Aorta (tissue), 5 donors: ENCODE measurements at places on chromosomes 2 and 18. TPM values are rescaled to one million over a fixed set of nuclear protein-coding genes. Genes with fewer than 3 reads are reported as not detected.

GRCh38 chr2:172978063-172978383 is 97.6 kb upstream of the MAP3K20 start:
- no peak for DNase-seq
- H3K27me3 ChIP-seq, result no peaks in the 10 kb centered on the region
- H3K4me1 ChIP-seq, result no peaks in the 10 kb centered on the region
- no peak overlapping the region for H3K4me3 ChIP-seq

The LCT gene
- polyA plus RNA-seq, result 0.03 TPM

The ST6GAL2 gene
- 7.0 TPM for polyA plus RNA-seq

DNA sequence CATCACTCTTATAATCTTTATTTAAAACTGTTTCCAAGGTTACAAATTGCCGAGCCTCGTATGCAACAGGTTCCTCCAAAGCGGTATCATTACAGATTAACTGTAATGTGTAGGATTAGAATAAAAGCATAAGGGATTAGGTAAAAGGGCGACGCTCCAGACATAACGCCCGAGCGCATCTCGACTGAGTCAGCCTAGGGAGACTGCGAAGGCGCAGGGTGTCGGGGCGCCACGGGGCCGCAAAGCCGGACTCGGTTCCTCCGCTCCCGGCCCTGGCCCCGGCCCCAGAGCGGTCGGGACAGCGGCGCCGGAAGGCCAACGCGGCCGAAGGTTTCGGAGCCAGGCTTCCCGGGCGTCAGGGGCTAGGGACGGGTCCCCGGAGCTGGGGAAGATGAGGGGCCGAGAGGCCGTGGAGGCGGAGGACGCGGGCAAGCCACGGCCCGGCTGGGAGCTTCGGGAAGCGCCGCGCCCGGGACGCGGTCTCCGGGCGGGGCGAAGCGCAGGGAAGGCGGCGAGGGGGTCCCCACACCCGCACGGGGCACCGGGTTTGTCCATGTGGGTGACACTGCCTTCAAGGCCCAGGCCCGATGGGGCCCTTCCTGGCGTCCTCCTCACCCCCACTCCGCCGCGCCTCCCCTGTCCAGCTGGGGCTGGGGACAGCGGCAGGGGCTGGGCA is 12.9 kb upstream of the SIX3 start:
- peaks cover 4% of the 10 kb centered on the region for H3K27me3 ChIP-seq
- no peaks in the 10 kb centered on the region for H3K4me1 ChIP-seq
- no peak overlapping the region for H3K4me3 ChIP-seq
- H3K27ac ChIP-seq, result no peak overlapping the region
- no peaks in the 10 kb centered on the region for H3K36me3 ChIP-seq

DNA sequence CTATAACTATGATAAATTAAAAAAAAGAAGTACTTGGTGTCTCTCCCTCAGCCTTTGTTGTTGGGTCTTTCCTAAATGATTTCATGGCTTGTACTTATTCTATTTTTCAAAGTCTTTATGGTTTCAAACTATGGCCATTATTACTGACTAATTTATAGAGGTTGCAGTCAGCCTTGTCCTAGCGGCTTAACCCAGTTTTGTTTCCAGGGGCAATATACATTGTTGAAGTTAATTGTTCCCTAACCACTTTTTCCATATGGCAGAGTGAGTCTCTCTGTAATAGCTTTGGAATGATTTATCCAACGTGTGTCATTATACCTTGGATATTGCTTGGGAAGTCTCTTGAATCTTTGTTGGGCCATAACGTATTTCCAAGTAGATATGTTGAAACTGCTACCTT is 408.8 kb downstream of the HRH4 start:
- no peak overlapping the region for H3K4me3 ChIP-seq
- H3K27me3 ChIP-seq, result no peaks in the 10 kb centered on the region
- no peaks in the 10 kb centered on the region for H3K36me3 ChIP-seq
- DNase-seq, result no peak
- H3K4me1 ChIP-seq, result no peaks in the 10 kb centered on the region

GRCh38 chr2:181371782-181372645 is 85.2 kb upstream of the ITGA4 start:
- H3K36me3 ChIP-seq, result no peaks in the 10 kb centered on the region
- no peak overlapping the region for H3K27ac ChIP-seq
- H3K27me3 ChIP-seq, result no peaks in the 10 kb centered on the region
- H3K4me3 ChIP-seq, result no peak overlapping the region

The CYTIP gene
- polyA plus RNA-seq, result 1.00 TPM

DNA sequence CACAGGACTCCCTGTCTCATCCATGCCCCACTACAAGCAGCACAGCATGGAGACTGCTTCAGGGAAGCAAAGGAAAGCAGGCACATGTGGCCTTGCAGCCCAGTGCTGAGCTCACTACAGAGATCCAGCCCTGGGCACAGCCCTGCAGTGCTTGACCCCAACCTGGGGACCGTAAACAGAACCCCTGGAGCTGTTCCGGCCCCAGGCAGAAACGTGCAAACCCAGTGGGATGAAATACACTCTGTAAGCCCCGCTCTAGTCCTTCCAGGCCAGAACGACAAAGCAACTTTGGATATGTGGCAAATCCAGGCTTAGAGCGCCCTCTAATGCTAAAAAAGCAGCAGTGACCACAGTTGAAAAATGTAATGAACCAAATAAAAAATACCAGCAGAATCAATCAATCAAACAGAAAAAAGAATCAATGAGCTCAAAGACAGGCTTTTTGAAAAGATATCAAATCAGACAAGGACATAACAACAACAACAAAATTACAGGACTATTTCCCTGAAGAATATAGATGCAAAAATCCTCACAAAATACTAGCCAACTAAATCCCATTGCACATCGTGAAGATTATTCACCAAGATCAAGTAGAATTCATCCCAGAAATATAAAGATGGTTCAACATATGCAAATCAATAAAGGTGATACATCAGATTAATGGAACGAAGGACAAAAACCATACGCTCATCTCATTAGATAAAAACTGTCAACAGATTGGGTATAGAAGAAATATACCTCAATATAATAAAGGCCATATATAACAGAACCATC is 45.6 kb downstream of the ZNF519 start:
- no peaks in the 10 kb centered on the region for H3K27me3 ChIP-seq
- no peaks in the 10 kb centered on the region for H3K36me3 ChIP-seq
- no peaks in the 10 kb centered on the region for H3K4me1 ChIP-seq
- H3K27ac ChIP-seq, result no peak overlapping the region

The KRTCAP3 gene
- polyA plus RNA-seq, result 13.9 TPM

DNA sequence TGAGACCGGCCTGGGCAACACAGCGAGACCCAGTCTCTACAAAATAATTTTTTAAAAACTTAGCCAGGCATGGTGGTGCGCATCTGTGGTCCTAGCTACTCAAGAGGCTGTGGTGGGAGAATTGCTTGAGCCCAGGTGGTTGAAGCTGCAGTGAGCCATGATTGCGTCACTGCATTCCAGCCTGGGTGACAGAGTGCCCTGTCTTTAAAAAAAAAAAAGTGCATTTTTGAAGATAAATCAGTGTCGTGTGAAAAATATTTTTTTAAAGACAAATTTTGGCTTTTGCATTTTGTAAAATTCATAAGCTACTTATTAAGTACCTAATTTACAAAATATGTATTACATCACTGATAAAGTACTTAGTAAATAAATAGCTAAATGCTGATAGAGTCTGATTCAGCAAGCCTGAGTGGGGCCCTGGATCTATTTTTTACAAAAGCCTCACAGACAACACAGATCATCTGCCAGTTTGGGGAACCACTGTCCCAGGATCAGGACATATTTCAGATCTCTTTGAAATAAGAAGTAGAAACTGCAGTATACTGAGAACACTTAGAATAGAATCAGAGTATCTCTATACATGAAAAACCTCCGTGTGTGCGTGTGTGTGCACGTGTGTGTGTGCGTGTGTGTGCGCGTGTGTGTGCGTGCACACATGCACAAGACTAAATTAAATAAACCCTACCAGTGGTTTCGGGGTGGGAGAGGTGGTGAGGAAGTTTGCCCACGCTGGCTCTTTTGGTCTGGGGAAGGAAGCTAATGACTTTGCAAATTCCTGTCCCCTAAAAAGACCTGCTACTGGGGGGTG is 61.6 kb downstream of the AAK1 start:
- no peak overlapping the region for H3K4me3 ChIP-seq
- H3K4me1 ChIP-seq, result peaks cover 2% of the 10 kb centered on the region
- H3K27me3 ChIP-seq, result no peaks in the 10 kb centered on the region
- H3K27ac ChIP-seq, result no peak overlapping the region

DNA sequence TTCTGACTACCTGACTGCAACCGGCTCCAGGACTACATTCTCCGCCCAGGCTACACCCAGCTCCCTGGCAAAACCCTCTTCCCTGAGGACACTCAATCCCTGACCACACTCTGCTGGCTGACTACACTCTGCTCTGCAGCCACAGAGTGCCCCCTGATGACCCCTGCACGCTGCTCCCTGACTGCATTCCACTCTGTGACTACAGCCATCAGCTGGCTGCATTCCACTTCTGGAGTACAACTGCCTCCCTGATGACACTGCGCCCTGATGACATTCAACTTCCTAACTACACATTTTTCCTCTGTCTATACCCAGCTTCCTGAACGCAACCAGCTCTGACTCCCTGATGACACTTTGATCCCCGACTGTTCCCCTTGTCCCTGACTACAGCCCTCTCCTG is 71.3 kb upstream of the NRXN1 start:
- H3K27ac ChIP-seq, result no peak overlapping the region
- H3K4me3 ChIP-seq, result no peak overlapping the region
- no peaks in the 10 kb centered on the region for H3K4me1 ChIP-seq
- no peaks in the 10 kb centered on the region for H3K36me3 ChIP-seq
- no peaks in the 10 kb centered on the region for H3K27me3 ChIP-seq
- DNase-seq, result no peak

The TSHZ1 gene
- 7.7 TPM for polyA plus RNA-seq

GRCh38 chr2:41836948-41837347 is 210.9 kb upstream of the PKDCC start:
- H3K4me1 ChIP-seq, result no peaks in the 10 kb centered on the region
- H3K4me3 ChIP-seq, result no peak overlapping the region
- no peaks in the 10 kb centered on the region for H3K36me3 ChIP-seq
- H3K27me3 ChIP-seq, result no peaks in the 10 kb centered on the region

The MAL gene
- polyA plus RNA-seq, result 2.0 TPM

DNA sequence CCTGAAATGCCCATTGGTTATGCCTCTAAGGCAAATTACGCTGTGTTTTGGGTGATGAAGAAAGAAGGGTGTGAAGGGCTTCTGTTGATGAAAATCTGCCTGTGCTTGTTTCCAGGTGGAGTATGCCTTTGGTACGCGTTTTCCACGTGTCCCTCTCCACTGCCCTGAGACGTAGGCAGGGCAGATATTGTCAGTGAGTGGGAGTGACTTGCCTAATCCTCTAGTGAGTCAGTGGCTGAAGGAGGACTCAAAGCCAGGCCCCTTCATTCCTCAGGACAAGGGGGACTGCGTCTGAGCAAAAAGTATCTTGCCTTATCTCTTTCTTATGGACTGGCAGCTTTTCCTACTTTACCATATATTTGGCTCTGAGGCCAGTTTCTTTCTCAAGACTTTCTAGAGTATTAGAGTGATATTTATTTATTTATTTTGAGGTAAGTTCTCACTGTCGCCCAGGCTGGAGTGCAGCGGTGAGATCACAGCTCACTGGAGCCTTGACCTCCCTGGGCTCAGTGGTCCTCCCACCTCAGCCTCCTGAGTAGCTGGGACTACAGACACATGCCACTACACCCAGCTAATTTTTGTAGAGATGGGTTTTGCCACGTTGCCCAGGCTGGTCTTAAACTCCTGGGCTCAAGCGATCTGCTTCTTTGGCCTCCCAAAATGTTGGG is 10.2 kb downstream of the RALB start:
- H3K36me3 ChIP-seq, result no peaks in the 10 kb centered on the region
- H3K27ac ChIP-seq, result no peak overlapping the region
- DNase-seq, result no peak
- H3K4me1 ChIP-seq, result no peaks in the 10 kb centered on the region
- no peak overlapping the region for H3K4me3 ChIP-seq

DNA sequence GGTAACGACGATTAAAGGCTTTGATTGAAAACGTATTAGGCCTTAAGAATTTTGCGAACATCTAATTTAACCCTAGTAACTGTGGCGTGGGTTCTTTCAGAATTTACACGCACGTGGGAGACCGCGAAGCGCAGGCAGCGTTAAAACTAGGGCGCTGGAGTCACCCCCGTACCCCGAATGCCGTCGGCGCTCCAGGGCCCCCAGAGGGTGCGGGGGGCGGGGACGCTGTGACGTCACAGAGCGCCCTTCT is 673 bp upstream of the SMCHD1 start:
- DNase-seq, result peak; percentile 90
- peak overlapping the region; percentile 87 for H3K4me3 ChIP-seq
- H3K27ac ChIP-seq, result peak overlapping the region; percentile 97
- no peaks in the 10 kb centered on the region for H3K4me1 ChIP-seq

DNA sequence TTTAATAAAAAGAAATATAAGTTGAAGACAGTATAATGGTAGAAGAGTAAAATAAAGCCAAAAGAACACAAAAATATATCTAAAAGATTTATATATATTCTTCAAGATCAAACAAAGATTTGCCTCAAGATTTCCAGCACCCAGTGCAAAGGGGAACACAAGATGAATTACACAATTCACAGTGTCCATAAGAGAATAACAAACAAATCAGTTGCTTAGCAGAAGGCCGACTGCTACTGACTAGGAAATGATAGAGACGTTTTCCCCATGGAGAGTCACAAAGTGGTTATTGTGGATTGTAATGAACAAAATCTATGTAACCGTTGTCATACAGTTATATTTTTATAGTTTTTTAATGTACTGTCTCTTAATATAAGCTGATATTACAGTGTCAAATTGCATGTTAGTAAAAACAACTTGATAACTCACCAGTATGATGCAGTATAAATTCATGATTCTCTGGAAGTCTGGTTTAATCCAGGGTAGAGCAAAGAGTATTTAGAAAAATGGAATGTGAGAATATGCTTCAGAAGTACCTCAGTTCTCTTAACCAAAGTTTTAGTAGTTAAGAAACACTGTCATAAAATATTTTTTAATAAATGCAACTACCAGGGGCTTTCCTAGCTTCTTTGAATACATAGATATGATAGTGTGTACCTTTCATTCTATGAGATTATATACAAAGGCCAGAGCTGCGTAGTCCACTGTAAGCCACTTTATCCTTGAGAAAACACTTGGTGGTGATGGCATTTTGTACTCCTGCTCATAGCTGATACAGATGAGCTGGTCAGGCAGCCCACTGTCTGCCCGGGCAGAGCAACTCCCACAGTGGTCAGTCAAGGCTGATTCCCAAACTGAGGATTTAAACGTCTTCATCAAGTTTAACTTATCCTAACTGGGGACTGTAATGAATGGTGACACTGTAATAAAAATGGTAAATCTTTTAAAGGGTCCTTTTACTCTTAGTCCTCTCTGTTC is 180.5 kb upstream of the DTNA start:
- no peaks in the 10 kb centered on the region for H3K27me3 ChIP-seq
- peaks cover 2% of the 10 kb centered on the region for H3K4me1 ChIP-seq
- DNase-seq, result no peak
- H3K36me3 ChIP-seq, result no peaks in the 10 kb centered on the region

The LIMS4 gene
- 17.3 TPM for polyA plus RNA-seq

GRCh38 chr2:55718165-55719008 is 24.7 kb upstream of the PNPT1 start:
- H3K36me3 ChIP-seq, result no peaks in the 10 kb centered on the region
- H3K4me1 ChIP-seq, result no peaks in the 10 kb centered on the region
- DNase-seq, result no peak
- H3K4me3 ChIP-seq, result no peak overlapping the region

The NT5DC4 gene
- polyA plus RNA-seq, result not detected
